ENCODE measurements at places on chromosomes 6 and 20.

GRCh38 chr6:21265730-21266044, 327.9 kb upstream of the SOX4 start:
- no peak for DNase-seq

- DNase-seq, result no peak
These were observed 5.3 kb downstream of the TRIM10 start for GRCh38 chr6:30155520-30156261.

DNA sequence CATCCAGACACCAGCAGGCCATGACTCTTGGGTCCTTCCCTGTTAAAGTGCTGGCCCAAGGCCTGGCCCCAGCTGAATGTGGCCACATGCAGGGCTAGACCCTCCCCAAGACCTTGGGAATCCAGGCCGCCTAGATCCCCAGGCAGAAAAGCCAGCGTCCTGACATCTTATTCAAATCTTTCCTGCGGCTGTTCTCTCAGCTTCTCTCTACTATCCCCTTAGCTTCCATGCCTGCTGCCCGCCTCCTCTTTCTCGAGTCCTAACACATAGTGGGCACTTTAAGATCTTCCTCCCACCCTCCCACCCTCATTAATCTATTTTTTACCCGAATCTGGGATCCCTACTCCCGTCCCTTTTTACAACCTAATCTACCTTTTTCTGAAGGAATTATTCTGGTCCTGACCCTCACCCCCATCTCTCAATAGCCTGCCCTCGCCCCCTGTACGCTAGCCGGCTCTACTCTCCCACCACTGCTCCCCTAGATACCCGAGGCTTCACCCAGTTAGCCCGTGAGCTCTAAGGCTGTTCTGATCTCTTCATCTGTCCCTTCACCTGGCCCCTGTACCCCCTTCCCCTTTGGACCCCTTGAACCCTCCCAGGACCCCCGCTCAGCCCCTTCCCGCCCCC, at the start of gene CCHCR1:
Gene CCHCR1 (minus strand): TSS at position 290 of the 627 bp plus-strand sequence. CDS start 202 bp downstream, at position 88.
- no peak for DNase-seq

GRCh38 chr20:64053841-64054661, 4.6 kb upstream of the SOX18 start:
- DNase-seq, result no peak

GRCh38 chr6:53369051-53369450, 20.3 kb upstream of the ELOVL5 start:
- no peak for DNase-seq

DNA sequence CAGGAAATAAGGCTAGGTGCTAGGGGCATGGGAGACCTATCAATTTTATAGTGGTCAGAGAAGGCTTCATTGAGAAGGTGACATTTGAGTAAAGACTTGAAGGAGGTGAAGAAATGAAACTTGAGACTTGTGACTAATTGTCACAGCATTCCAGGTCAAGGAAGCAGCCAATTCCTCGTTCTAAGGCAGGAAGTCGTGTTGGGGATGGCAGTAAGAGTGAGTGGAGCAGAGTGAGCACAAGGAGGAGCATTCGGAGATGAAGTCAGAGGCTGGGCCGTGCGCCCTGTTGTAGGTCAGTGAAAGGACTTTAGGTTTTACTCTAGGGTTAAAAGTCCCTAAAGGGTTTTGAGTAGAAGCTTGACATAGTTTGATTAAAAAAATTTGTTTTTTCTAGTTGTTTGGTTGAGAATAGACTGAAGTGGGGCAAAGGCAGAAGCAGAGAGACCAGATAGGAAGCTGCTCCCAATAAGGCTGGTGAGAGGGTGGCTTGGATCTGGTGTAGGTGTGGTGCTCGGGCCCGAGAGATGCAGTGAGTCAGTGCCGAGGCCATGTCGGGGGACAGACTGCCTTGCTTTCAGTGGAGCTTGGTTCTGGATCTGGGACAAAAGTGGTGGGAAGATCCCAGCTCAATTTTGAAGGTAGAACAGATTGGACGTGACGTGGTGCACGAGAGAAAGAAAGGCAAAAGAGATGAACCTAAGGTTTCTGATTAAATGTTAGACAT, 2.6 kb upstream of the RSPH3 start:
- no peak for DNase-seq

- no peak for DNase-seq
These were observed 630.8 kb downstream of the PHF3 start for GRCh38 chr6:64266351-64266821.

All from CD4-positive, alpha-beta T cell treated with Interleukin-17A for 1 hour (primary cell).